AG09319 (cell line): ENCODE measurements at places on chromosomes 7 and 10.

GRCh38 chr10:96420228-96421009 lies 61.6 kb upstream of the OPALIN start:
- DNase-seq: no peak

DNA sequence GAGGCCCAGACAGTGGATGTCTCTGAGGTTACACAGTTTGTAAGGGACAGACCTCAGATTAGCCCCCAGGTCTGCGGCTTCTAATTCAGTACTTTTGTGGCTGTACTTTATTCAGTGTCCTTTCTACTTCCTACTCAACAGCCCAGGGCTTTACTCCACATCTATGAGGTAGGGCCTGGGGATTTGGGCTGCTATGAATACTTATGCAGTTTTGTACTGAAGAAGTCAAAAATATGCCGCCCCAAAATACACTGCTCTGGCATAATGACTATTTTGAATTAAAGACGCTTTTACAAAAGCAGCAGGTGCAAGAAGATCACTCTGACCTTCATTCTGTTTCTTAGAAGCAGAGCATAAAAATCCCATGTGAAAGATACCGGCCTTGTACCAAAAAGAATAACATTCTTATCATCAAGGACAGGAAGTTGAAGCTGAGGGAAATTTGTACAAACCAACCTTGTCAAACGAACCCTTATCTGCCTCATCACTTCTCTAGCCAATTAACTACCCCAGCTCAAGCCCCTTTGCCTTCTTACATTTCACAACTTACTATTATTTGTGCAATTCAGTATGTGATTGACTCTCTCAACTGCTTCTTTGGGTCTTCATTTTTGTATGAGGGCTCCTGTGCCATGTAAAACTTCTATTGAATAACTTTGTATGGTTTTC lies 26.1 kb upstream of the TRUB1 start:
- DNase-seq: no peak

- no peak for DNase-seq
These were observed 66.5 kb upstream of the PRKG1 start for GRCh38 chr10:51007781-51008180.

DNA sequence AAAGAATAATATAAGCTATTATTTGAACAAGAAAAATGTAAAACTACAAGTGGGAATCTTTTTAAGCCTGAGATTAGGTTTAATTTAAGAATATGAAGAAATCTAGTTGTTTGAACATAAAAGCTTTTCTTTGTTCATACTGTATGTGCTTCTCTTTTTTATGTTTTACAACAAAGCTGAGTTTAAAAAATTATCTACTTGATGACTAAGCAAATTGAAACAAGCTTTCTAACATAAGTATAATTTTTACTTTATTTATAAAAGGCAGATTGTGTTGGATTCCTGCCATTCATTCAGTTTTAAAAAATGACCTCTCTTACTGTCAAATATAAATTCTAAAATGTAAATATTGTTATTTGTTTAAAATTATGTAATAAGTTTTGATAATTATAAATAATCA lies 958.2 kb downstream of the DNAJB9 start:
- DNase-seq: no peak

- DNase-seq: no peak
These were observed 118.6 kb downstream of the ZMIZ1 start for GRCh38 chr10:79187121-79187940.

GRCh38 chr10:76353237-76353851 lies 921.9 kb downstream of the LRMDA start:
- no peak for DNase-seq
